CD8-positive, alpha-beta memory T cell (primary cell): ENCODE measurements at places on chromosomes 5 and 9.

DNA sequence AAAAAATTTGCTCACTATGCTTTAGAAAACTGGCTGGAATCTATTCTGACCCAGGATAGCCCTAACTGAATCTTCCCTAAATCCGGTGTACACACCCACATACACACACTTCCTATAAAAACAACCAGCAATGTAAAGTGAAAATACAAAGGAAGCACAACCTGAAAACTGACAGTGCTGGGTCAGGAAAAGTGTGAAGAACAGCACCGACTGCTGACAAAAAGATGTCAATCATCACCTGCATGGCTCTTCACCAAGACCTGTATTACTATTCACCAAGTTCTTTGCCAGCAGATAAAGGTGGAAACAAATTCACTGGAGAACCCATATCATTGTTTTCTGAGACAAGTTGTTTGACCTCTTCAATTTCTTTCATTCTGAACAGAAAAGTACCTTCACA is 293.8 kb upstream of the GRAMD2B start:
- no peak for DNase-seq

- DNase-seq, result peak; percentile 69
These were observed 40.3 kb upstream of the TNFAIP8 start for GRCh38 chr5:119315516-119315949.

DNA sequence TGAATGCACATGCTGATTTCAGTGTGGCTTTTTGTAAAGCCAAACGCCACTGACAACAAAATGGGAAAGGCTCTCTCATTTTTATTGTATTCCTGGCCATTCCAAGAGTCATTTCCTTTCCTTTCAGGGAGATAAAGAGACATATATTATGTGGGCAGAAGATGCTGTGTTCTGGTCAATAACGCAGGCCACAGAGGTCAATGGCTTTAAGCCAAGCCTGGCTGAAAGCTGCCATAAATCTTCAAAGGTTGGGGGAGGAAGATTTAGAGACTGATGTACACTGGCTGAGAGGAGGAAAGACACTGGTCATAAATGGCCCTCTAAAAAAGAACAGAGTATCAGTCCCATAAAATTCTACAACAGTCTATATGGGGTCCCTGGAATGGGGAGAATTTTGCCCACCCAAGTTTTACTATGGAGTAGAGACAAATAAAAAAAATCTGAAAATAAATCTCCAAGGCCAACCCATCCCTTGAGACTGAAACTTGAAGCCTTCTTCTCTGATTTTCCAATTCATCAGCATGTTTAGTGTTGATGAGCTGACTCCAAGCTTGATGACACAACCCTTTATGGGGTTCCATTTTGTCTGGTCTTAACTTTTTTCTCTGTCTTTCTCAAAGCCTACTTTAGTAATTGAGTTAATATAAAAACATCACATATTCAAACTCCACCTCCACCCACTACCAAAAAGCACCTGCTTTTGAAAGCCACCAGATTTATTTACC is 152.1 kb upstream of the SLC24A2 start:
- DNase-seq, result no peak

- no peak for DNase-seq
These were observed 602.8 kb downstream of the IRX1 start for GRCh38 chr5:4198461-4198860.

DNA sequence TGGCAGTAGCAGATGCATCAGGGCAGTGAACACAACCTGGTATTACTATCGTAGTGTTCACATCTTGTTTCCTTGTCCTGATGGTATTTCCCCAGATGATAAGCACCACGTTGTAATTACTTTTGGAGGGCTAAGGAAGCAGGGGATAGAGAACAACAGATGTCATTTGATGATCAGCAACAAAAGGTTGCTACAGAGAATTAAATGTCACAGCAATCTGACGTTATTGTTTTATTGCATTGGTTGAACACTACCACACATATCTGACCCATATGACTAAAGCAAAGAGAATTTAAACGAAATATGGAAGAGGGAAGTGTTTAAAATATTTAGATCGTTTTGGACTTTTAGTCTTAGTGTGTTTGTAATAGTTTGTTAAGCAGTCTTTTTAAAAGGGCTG is 408.3 kb downstream of the SH3GL2 start:
- no peak for DNase-seq

DNA sequence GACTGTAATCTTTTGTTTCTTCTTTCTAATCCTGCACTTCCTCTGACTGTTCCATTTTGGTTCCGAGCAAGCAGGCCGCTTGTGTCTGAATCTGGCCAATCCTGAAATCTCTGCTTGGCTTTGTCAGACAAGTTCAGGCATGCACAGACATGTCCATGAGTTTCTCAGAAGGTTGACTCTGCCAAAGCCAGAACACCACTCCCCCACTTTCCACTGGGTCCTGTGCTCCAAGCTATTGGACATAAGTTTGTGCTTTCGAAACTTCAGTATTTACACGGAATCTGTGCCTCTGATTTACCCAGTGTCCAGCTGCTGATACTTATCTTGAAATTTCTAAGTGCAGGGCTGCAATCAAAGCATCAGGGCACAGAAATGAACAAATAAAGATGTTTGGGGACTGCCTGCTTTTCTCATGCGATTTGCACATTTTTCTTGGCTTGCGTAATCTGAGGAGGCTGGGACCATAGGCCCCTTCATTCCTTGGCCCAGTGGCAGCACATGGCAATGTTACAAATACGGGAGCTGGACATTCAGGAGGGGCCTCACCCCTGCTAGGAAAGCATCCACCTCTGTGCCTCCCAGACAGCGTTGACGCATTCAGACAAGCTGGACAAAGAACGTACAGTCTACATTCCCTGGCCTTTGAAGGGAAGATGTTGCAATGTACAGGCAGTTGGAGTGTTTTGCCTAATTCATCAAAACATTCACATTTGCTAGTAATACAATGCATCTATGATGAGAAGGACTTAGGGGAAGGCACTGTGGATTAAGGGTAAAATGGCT is 209.2 kb upstream of the PAPPA start:
- no peak for DNase-seq

- DNase-seq, result no peak
These were observed 609.8 kb downstream of the IRX1 start for GRCh38 chr5:4205398-4205797.

DNA sequence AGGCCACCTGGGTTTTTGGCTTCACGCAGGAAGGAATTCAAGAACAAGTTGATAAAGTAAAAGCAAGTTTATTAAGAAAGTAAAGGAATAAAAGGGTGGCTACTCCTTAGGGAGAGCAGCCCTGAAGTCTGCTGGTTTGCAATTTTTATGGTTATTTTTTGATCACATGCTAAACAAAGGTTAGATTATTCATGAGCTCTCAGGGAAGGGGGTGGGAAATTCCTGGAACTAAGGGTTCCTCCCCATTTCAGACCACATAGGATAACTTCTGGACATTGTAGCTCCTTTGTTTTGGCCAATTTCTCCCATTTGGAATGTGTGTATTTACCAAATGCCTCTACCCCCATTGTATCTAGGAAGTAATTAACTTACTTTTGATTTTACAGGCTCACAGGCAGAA is 63.9 kb upstream of the SYK start:
- no peak for DNase-seq

- DNase-seq, result no peak
These were observed 267.9 kb downstream of the COX7C start for GRCh38 chr5:86885489-86886230.

DNA sequence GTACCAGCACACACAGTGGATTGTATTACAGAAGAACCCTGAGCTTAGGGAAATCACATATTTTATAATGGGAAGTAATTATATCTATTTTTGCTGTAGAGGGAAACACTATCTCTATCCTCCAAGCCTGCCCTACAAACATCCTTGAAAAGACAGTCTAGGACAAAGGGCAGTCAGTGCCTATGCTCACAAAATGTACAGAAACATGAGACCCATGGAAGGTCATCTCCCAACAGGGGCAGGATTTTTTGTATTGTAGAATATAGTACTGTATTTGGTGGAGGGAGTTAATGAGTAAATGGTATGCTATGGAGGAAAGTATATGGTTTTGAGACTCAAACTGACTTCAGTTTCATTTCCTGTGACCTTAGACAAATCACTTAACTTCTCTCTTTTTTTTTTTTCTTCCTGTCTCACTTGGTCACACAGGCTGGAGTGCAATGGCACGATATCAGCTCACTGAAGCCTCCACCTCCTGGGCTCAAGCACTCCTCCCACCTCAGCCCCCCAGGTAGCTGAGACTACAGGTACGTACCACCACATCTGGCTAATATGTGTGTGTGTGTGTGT is 5.8 kb upstream of the RAB14 start:
- DNase-seq, result no peak

DNA sequence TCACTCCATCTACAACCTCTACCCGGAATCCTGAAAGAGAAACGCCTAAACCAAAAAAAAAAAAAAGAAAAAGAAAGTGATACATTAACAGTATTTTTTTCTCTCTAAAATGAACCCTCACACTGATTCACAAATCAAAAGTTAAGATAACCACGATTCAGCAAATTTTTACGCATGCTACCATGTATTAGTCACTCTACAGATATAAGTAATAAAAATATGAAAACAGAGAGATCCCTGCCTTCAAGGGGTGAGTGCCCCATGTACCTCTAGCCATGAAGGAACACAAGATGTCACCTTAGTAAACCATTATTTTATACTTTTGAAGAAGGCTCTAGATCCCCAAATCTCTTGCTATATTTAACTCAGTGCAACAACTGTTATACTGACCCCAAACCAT is 33.4 kb downstream of the CEMIP2 start:
- no peak for DNase-seq

DNA sequence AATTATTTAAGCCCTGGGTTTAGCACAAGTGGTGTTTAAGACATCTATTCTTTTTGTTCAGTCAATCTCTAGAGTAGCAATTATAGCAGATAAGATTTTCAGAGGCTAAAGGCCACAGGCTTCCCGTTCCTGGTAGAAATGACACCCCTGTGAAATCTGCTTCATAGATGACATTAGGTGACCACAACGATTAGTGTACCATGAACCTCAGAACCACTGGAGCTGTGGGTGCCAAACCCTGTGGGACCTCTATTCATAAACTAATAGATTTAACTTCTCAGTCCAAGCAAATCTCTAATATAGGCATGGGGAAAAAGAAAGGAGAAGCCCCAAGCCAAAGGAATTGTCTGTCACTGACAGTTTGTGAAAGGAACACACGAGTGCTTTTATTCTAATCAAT is 207.4 kb downstream of the ARRDC3 start:
- DNase-seq, result no peak

DNA sequence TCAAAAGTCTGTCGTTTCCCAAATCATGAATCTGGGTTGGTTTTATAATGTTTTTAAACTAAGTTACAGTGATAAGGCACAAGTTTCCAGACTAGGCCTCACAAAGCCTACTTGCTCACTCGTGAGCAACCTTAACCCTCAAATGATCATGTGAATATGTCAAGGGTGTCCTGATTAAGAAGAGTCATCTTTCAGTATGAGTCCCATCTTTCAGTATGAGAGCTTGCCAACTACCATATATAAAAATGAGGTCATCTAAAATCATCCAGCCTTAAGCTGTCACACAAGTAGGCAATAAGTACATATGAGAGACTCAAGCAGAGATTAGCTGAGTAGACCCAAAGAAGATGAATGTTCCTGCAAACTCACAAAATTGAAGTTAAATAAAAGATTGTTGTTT is 668.4 kb upstream of the FAM174A start:
- no peak for DNase-seq

- no peak for DNase-seq
These were observed 245.4 kb upstream of the NREP start for GRCh38 chr5:112002376-112002775.

DNA sequence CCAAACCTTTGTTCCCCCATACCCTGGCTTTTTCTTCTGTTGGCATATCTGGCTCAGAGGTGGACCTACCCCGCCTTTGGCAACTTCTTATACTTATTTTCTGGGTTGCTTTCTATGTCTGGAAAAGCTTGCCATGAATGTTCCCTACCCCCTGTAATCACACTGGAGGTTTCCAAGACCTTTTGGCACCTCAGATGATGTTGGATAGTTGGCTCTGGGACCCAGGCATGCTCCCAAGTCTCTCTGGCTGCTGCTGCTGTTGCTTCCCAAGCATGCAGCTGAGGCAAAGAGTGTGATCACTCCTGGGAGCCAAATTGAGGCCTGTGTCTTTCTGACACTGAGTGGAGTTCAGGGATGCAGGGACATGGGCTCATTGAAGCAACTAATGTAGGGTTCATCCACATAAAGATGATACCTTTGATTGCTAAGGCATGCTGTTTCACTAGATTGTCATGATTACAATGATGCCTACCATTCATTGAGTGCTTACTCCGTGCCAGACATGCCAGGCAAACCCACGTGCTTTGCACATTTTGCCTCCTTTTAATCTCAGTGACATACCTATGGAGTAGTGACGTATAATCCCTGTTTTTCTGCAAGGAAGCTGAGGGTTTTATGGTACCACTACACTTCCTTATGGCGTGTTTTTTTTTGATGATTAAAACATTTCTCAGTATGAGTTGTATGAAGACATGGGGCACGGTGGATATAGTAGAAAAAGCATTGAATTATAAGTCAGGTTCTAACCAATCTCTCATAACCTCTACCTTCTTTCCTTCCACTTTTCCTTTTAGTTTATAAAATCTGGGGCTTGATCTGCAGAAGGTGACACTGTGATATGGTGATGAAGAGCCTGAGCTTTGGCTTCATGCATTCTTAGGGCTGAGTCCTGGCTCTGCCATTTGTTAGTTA is 73.1 kb downstream of the ARHGAP26 start:
- no peak for DNase-seq

- DNase-seq, result no peak
These were observed 70.3 kb downstream of the CDH18 start for GRCh38 chr5:19917588-19918122.

- no peak for DNase-seq
These were observed 99.3 kb downstream of the RGS3 start for GRCh38 chr9:113562653-113563381.

- DNase-seq, result no peak
These were observed 56.9 kb upstream of the ASS1 start for GRCh38 chr9:130387905-130388304.

DNA sequence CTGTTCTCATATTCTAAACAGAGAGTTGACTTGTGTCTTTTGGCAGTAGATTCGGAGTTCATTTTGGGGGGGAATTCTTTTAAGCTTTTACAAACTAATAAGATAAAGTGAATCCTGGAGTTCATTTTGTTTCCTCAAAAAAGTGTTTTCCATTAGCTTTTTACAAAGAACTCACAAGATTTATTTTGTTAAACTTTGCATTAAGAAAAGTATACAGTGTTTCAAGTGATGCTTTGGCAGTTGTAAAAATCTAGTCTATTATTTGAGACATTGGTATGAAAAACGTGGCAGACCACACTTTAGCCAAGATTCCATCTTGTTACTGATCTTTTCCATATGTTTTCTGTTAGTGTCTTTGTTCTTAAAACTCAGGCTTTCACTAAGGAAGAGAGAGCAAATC is 1.2 kb upstream of the OMD start:
- no peak for DNase-seq

DNA sequence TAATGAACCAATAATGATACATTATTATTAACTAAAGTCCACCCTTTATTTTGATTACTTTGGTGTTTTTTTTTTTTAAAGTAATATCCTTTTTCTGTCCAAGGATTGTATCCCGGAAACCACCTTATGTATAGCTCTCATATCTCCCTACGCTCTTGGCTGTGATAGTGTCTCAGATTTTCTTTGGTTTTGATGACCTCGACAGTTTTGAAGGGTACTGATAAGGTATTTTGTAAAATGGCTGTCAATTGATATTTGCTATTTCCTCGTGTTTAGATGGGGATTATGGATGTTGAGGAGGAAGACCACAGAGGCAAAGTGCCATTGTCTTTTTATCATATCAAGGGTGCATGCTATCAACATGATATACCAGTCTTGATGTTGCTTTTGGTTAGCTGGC is 259.0 kb downstream of the SGCD start:
- no peak for DNase-seq
